ENCODE measurements at places on chromosomes 1 and 21. TPM values are rescaled to one million over a fixed set of nuclear protein-coding genes. Genes with fewer than 3 reads are reported as not detected.
A peak's percentile ranks its signal among the peaks of the same experiment; 100 is the strongest.

SEC16B gene
- 9.6 TPM for total RNA-seq

- no peak for DNase-seq
Observed at GRCh38 chr1:79595931-79596330, 589.4 kb upstream of the ADGRL4 start.

DNA sequence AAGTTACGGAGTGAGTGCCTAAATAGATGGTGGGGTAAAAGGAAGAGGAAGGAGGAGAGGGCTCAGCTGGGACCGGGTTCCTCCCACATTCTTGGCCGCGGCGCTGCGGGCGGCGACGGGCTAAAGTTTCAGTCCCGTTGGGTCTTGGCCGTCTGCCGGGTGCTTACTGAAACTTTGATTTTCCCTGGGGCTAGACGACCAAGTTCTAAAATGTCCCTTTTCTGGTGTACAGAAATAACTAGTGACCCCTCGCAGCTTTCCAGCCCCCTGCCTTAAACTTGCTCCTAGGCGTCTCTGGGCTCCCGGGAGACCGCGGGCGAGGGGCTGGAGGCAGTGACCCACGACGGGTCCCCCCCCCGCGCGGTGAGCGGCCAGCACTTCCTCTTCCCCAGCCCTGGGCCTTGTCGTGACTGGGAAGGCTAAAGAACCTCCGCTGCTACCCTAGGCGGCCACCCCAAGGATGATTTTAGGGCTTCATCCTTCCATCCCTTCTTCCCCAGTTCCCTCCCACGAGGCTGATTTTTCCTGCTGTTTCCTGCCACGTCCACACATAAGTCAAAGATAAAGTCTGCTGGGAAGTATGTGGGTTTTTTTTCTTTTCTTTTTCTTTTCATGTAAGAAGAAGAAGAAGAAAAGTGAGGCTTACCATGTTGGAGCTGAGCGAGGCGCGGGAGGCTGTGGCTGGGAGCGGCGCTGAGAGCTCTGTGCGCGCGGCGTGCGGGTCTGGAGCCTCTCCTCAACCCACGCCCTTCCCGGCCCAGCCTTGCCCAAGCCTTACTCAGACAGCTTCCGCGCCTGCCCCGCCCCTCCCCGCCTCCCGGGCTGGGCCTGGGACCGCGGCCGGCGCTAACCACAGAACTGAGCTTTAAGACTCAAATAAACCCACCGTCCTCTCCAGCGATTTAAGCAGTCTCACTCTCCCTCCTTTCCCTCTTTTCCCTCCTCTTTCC, at the start of gene S100A11:
Gene S100A11, minus strand, starts transcription at position 738 of the 950 bp plus-strand sequence. Its CDS starts 89 bp downstream, at position 649.
- peak; percentile 93 for DNase-seq

OPTC gene
- total RNA-seq = not detected

GRCh38 chr1:230395932-230396331, 30.2 kb downstream of the PGBD5 start:
- DNase-seq = no peak

DNA sequence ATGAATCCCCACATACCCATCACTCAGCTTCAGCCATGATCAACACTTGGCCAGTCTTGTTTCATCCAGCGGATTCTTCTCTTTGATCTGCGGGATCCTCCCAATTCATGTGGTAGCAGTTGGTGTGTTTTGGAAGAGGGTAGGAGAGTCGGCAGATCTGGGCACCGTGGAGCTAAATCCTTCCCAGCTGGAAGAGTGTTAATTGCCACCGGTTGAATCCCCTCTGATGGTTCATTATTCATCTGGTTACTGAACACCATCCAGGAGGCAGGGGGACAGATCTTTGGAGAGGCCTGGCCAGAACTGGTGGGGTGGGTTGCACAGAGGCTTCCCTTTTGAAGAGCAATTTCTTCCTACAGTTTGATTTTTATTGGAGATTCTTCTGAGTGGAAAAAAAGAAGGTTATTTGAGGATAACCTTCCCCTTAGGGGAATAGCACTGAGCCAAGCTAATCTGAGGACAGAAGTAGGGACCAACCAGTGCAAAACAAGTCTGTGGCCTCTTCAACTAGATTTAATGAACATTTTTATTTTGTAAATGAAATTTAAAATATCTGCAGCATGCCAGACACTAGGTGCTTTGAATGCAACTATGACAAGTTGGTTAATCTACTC, 8.1 kb downstream of the NFASC start:
- no peak for DNase-seq

- peak; percentile 20 for DNase-seq
Observed at GRCh38 chr1:245180496-245181157, 25.8 kb downstream of the KIF26B start.

DNA sequence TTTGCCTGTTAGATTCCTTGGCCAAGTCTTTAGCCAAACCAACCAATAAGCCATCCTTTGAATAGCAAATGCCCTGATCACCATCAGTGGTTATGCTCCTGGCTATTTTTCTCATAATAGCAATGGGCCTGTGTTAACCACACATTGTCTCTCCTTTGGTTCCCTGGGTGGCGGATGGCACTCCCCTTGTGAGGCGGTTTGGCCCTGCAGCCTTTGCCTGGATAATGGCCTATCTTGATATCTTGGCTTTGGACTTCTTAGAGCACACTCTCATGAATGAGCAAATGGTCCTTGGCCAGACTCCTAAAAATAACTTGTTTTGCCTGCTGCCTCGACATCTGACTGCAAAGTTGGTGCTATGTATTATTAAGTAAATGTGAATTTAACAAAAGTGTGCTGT, 22.4 kb upstream of the ZBTB18 start:
- no peak for DNase-seq

PPIAL4G gene
- not detected for total RNA-seq

- no peak for DNase-seq
Observed at GRCh38 chr1:176628775-176629174, 165.8 kb downstream of the PAPPA2 start.

RGSL1 gene
- not detected for total RNA-seq

GRCh38 chr1:188402986-188403385, 1574.2 kb downstream of the PLA2G4A start:
- no peak for DNase-seq

- DNase-seq = no peak
Observed at GRCh38 chr1:201418461-201418860, 3.1 kb downstream of the TNNI1 start.

ZNF697 gene
- 15.0 TPM for total RNA-seq

DNA sequence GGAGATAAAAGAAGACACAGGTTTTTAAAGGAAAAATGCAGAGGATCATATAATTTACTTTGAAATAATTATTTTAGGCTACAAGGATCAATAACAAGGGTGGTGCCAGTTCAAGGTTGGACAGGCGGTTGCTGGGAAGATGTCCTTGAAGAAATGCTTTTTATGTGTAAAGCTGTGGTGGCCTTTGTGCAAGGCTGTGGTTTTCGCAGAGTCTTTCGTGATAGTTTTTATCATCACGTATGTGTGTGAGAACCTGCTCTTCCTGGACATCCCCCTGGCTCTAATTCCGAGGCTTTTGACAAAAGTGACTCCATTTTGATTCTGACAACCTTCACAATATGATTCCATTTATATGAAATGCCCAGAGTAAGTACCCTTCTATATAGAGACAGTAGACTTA, 85.8 kb upstream of the COG2 start:
- no peak for DNase-seq

ABCG1 gene
- total RNA-seq = 20.9 TPM

ATAD3C gene
- 1.3 TPM for total RNA-seq

DNA sequence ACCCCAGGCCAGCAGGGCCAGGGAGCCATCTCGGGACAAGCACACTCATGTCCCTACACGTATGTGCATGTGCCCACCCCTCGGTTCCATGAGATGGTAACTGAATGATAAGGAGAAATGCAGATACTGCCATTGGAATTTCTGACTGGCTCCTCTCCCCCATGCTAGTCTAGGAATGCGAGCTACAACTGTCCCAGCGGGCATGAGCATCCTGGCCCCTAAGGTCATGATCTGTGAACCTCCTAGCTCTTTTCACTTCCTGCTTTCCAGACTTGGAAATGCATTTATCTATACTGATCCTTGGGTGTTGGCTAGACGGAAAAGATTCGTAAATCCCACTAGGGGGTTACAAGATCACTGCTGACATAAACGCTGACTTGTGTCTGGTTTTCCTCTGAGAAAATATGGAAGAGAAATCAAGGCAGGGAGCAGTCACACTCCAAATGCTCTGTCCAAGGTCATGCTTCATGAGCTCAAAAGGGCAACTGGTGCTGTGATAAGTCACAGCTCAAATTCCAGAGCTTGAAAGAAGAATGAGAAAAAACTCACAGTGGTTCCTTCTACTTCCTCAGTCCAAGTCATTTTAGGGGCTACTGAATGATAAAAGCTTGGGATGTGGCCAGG, 49.8 kb downstream of the SLC45A1 start:
- DNase-seq = no peak

SLC9C2 gene
- not detected for total RNA-seq

DNA sequence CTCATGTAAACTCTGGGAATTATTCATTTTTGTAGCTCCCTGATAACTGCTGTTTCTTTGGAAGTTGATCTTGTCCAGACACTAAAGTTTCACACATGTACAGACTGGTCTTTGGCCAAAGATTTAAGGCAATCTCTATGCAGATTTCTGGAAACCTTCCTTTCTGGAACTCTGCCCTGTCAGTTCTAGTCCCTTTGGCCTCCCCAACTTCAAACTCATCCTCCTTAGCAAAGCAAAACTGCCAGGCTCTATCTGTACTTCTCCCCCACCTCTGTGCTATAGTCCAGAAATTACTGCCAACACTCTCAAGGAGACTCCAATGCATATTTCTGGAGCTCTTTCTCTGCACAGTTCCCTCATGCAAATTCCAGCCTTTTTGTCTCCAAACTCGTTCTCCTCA, 36.5 kb downstream of the C1orf198 start:
- peak; percentile 72 for DNase-seq

CELA2A gene
- not detected for total RNA-seq

CD52 gene
- total RNA-seq = not detected

MIXL1 gene
- total RNA-seq = not detected

DNA sequence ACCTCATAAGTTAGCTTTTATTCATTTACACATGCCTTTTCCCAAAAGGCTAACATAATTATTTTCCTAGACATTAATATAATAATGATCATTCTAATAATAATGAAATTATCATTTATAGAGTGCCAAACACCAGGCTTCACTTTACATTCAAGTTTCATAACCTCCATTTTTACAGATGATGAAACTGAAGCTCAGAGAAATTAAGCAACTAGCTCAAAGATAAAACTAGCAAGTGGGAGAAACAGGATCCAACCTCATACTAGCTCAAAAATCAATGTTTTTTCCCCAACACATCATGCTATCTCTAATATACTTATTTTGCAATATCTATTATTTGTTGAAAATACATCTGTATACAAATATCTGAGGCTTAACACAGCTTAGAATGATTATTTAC, 14.0 kb downstream of the LPGAT1 start:
- DNase-seq = no peak

DNA sequence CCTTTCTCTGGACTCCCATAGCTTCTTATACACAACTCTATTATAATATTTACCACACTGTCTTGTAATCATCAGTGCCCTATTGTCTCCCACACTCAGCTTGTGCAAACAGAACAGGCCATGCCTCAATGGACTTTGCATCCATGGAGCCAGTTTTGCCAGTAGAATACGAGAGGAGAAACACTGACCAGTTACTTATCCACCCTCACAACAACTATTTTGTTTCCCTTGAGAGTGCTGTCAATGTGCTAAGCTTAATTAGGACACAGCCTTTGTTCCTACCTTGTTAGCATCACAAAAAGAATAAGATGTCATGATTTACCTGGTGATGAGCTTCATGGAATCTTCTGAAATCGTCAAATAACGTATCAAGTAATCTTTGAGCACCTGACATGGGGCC, 18.1 kb upstream of the LRRC52 start:
- no peak for DNase-seq

DNA sequence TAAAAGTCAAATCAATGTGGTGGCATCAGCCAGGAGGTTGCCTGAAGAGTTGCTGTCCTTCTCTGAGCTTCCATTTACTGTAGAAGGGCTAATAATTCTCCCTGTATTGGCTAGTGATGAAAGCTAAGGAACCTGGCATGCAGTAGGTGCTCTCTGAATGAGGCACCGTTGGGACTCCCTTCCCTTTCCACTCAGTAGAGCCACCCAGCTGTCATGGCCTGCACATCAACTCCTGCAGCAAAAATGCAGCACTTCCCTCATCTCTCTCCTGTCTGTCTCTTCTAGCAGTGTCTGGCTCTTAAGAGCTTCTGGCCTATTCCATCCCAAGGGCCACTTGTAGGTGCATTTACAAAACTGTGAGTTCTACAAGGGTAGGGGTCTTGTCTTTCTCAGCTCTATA, 369.0 kb downstream of the MATN1 start:
- no peak for DNase-seq

DNA sequence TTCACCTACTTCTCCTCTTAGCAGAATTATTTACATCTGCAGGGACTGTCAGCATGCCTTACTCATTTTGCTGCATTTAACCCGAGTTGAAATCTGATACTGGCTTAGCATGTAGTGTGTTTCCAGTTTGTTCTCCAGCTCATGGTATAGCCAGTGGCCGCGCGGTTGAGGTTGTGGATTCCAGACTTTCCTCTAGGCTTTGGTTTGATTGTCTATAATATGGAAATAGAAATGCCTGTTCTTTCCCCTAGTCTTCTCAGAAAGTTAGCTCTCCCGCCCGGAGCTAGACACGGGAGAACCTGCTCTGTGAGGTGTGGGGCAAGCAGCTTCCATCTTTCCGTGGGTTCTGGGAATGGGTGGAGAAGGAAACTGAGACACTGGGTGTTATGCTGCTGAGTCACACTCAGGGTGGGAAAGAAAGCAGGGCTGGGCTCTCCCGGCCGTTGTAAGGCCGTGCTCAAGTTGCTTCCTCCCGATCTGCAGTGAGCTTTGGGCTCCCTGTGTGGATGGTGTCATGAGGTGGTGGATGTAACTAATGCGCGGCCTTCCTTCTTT, 206.8 kb upstream of the TMEM51 start:
- peak; percentile 64 for DNase-seq

DDX20 gene
- total RNA-seq = 15.4 TPM

- DNase-seq = no peak
Observed at GRCh38 chr1:160154790-160155189, 3.4 kb downstream of the ATP1A4 start.

DNA sequence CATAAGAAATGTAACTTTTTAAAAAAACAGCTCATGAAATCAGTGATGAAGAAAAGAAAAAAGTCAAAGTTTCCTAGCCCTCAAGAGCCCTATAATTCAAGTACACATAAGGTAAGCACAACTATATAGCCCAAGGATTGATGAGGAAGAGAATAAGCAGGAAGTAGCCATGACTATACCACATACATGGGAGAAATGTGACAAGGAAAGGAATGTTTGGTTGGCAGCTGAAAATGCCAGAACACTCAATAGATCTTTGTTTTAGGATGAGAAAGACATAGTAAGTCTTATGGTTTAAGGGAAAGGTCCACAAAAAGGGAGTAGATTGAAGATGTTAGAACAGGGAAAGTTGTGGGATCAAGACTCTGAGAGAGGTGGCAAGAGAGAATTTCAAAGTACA, 5.7 kb downstream of the DOCK7 start:
- DNase-seq = peak; percentile 7
